ENCODE measurements at places on chromosomes 3 and 15. TPM values are rescaled to one million over a fixed set of nuclear protein-coding genes. Genes with fewer than 3 reads are reported as not detected.

The ZNF502 gene
- 6.7 TPM for total RNA-seq

The SLC24A5 gene
- total RNA-seq: not detected

The PLCH1 gene
- 10.7 TPM for total RNA-seq

The BLOC1S6 gene
- total RNA-seq: 85.1 TPM

The ARL8B gene
- 75.9 TPM for total RNA-seq

The LAMB2 gene
- 573 TPM for total RNA-seq

- H3K36me3 ChIP-seq: no peaks in the 10 kb centered on the region
- H3K4me3 ChIP-seq: no peak overlapping the region
- no peaks in the 10 kb centered on the region for H3K4me1 ChIP-seq
These were observed 43.7 kb downstream of the ATP8B4 start for GRCh38 chr15:50075319-50075718.

GRCh38 chr15:35616498-35617271, 70.7 kb upstream of the DPH6 start:
- H3K27me3 ChIP-seq: no peaks in the 10 kb centered on the region
- H3K36me3 ChIP-seq: no peaks in the 10 kb centered on the region
- H3K27ac ChIP-seq: no peak overlapping the region
- H3K4me3 ChIP-seq: no peak overlapping the region

- DNase-seq: no peak
- H3K4me1 ChIP-seq: no peaks in the 10 kb centered on the region
- no peak overlapping the region for H3K27ac ChIP-seq
- H3K4me3 ChIP-seq: no peak overlapping the region
These were observed 192.5 kb upstream of the CGNL1 start for GRCh38 chr15:57183614-57184344.

- H3K36me3 ChIP-seq: no peaks in the 10 kb centered on the region
- H3K27ac ChIP-seq: no peak overlapping the region
- H3K4me1 ChIP-seq: no peaks in the 10 kb centered on the region
- H3K4me3 ChIP-seq: no peak overlapping the region
These were observed 5.6 kb upstream of the SLC33A1 start for GRCh38 chr3:155859859-155860258.

DNA sequence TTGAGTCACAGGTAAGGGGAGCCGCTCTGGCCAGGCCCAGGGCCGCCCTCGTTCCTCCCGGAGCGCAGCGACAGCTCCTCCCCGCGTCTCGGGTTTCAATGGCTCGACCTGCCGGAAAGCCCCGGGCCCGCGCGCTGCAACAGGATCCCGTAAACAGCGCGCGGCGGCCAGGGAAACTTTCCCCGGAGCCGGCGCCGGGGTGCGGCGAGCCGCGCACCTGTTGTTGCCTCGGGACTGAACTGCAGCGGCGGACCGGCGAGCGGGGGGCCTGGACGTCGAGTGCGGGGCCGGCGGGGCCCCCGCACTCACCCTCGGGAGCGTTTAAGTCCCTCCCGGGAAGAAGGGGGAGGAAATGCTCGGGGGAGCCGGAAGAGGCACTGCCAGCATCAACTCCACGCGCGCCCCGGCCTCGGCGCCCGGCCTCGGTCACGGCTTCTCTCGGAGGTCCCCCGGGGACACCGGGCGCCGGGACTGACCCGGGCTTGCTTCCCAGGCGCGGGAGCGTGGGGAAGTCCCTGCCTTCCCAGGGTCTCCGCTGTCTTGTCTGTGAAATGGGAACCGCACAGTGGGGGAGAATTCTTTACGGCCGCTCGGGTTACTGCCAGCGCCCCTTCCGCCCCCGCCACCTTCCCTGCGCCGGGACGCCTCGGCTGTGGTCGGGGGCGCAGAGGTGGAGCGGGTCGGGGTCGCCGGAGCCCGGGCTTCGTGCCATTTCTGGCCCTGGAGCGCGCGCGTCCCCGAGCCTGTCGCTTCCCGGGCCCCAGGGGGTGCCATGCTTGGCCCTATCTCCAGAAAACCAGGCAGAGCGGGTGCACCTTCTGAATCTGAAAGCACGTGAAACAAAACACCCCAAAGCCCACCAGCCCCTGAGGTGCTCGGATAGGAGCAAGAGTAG, 7.5 kb upstream of the PGPEP1L start:
- H3K4me1 ChIP-seq: peaks cover 14% of the 10 kb centered on the region
- no peaks in the 10 kb centered on the region for H3K27me3 ChIP-seq
- H3K36me3 ChIP-seq: no peaks in the 10 kb centered on the region
- DNase-seq: peak; percentile 85

GRCh38 chr15:81113204-81113657, 20.8 kb upstream of the CFAP161 start:
- no peak overlapping the region for H3K4me3 ChIP-seq
- no peaks in the 10 kb centered on the region for H3K36me3 ChIP-seq
- H3K27ac ChIP-seq: no peak overlapping the region
- peaks cover 2% of the 10 kb centered on the region for H3K27me3 ChIP-seq
- no peak for DNase-seq

DNA sequence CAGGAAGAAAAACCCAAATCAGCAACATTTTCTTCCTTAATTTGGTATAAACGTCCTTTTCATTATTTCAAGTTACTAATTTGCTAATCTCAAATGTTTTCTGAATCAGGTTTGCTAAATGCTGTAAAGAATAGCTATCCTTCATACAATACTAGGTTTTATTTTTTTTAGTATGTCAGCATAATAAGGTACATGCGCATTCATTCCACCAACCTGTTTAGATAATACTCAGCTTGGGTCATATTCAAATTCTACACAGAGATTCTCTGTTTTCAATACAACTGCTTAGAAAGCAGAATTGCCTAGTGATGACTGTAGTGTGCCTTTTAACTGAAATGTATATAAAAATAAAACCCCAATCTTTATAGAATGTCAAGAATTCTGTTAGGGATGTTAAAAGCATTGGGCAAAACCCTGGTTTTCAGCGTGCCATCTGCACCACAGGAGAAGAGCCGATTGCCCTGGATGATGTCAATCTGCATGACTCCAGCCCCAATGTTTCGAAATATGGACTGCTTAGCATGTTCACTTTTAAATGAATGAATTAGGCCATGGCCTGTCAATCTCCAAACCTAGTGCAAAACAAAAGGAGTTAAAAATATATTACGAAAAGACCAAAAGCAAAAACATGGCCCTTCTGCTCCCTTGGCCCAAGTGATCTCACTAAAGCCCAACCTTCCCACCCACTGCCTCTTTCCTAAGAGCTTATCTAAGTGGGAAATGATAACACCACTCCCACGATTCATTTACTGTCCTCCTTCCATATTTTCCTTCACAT, 107.4 kb downstream of the GLDN start:
- H3K4me3 ChIP-seq: no peak overlapping the region
- no peaks in the 10 kb centered on the region for H3K4me1 ChIP-seq
- H3K27me3 ChIP-seq: no peaks in the 10 kb centered on the region
- H3K27ac ChIP-seq: no peak overlapping the region
- no peak for DNase-seq
- peaks cover 12% of the 10 kb centered on the region for H3K36me3 ChIP-seq

- no peak overlapping the region for H3K4me3 ChIP-seq
- no peak overlapping the region for H3K27ac ChIP-seq
- H3K36me3 ChIP-seq: no peaks in the 10 kb centered on the region
- H3K4me1 ChIP-seq: peaks cover 31% of the 10 kb centered on the region
- DNase-seq: no peak
These were observed 289.3 kb downstream of the EPHB1 start for GRCh38 chr3:135084405-135084804.

DNA sequence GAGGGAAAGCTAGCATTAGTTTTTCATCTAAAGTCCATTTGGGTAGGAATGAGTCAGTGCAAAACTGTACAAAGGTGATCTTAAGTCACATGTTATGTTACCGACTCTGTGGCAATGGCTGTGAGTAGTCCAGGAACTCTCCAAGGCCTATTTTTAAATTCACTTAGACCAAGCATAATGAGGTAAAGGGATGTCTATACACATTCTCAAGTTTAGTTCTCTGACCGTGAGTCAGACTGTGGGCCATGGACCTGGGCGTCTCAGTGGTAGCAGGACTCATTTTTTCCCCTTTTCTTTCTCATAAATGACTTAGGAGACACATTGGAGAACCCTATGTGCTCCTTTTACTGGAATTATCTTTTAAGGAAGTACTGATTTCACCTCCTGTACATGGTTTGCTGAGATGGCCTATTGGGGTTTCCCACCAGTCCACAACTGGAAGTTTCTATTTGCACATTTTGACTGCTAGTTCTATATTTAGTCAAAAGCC, 488.7 kb upstream of the TPRG1 start:
- H3K4me1 ChIP-seq: no peaks in the 10 kb centered on the region
- no peaks in the 10 kb centered on the region for H3K36me3 ChIP-seq
- H3K27ac ChIP-seq: no peak overlapping the region
- no peak for DNase-seq

DNA sequence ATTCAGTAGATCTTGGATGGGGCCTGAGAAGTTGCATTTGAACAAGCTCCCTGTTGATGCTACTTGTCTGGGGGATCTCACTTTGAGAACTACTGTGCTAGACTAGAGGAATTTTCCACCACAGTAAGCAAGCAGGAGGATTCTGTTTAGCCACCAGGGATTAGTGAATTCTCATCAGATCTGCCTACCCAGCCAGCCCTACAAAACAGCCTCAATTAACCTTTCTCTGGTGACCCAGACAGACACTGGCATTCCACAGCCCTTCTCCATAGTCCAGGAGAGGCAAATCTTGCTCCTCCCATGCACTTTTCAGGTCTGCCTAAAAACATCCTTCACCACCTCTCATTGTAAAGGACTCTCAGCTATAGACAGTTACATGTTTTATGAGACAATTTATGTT, 16.7 kb upstream of the MYH15 start:
- no peak for DNase-seq
- no peaks in the 10 kb centered on the region for H3K27me3 ChIP-seq
- H3K4me3 ChIP-seq: no peak overlapping the region
- H3K36me3 ChIP-seq: no peaks in the 10 kb centered on the region
- H3K4me1 ChIP-seq: no peaks in the 10 kb centered on the region

GRCh38 chr3:195302431-195302830, 31.5 kb upstream of the XXYLT1 start:
- H3K27me3 ChIP-seq: no peaks in the 10 kb centered on the region
- no peak overlapping the region for H3K4me3 ChIP-seq
- H3K36me3 ChIP-seq: peaks cover 4% of the 10 kb centered on the region
- no peak for DNase-seq
- no peaks in the 10 kb centered on the region for H3K4me1 ChIP-seq

GRCh38 chr3:192171213-192171612, 556.1 kb downstream of the FGF12 start:
- H3K27me3 ChIP-seq: no peaks in the 10 kb centered on the region
- no peaks in the 10 kb centered on the region for H3K4me1 ChIP-seq
- no peak overlapping the region for H3K4me3 ChIP-seq
- H3K27ac ChIP-seq: no peak overlapping the region
- H3K36me3 ChIP-seq: no peaks in the 10 kb centered on the region

DNA sequence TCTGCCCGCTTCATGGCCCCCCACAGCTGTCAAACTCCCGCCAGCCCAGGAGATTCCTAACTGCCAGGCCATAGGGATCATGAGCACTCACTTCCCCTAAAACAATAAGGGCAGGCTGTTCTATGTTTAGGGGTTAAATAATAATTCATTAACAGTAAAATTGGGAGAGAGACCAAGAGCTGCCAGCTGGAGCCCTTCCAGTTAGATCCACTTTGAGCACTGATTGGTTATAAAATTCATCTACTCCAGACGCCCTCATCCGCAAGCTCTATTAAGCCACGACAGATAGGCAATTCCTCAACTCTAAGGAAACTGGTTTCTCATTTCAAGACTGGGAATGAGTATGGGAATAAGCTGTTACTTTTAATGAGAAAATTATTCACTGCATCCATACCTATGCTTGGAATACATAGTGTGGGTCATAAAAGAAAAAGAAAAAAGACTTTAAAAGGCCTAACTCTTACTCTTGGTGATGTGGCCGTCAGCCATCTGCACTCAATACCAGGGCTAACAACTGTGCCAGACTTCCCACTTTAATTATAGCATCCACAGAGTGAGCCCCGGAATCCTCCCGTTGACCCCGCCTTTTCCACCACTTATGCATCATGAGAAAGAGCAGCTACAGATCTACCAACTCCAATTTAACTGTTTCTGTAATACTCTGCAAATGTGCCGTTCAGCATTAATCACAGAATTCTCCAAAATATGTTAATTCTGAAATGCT, 44.5 kb downstream of the IL17RD start:
- no peaks in the 10 kb centered on the region for H3K36me3 ChIP-seq
- no peaks in the 10 kb centered on the region for H3K27me3 ChIP-seq
- no peak for DNase-seq
- no peak overlapping the region for H3K4me3 ChIP-seq
- no peak overlapping the region for H3K27ac ChIP-seq

- no peak for DNase-seq
- no peaks in the 10 kb centered on the region for H3K36me3 ChIP-seq
- H3K4me1 ChIP-seq: peaks cover 20% of the 10 kb centered on the region
- H3K27me3 ChIP-seq: no peaks in the 10 kb centered on the region
These were observed 68.5 kb downstream of the ITPR1 start for GRCh38 chr3:4561661-4562060.

- no peak overlapping the region for H3K4me3 ChIP-seq
- DNase-seq: no peak
- no peak overlapping the region for H3K27ac ChIP-seq
- no peaks in the 10 kb centered on the region for H3K4me1 ChIP-seq
These were observed 111.6 kb downstream of the KBTBD8 start for GRCh38 chr3:67109651-67110204.

GRCh38 chr15:70765504-70766281, 2.3 kb upstream of the UACA start:
- peak overlapping the region; percentile 47 for H3K27ac ChIP-seq
- no peaks in the 10 kb centered on the region for H3K27me3 ChIP-seq
- H3K4me3 ChIP-seq: no peak overlapping the region

DNA sequence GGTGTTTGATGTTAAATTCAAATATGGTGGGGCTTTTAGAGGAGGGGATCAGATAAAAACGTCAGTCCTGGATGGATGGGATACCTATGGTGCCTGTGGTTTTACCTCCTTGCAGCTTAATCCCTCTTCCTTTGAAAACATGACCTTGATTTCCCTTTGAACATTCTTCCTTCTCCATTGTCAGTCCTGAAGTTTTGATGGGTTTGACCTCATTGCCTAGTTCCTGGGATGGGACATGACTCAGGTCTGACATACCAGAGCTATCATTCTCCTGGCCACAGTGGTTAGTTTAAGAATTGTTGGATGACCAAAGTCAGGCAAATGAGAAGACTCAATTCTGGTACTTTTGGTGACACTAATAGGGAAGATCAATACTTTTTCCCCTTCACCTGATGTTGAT, 87.2 kb downstream of the PRICKLE2 start:
- no peak overlapping the region for H3K4me3 ChIP-seq
- H3K36me3 ChIP-seq: no peaks in the 10 kb centered on the region
- H3K4me1 ChIP-seq: peaks cover 9% of the 10 kb centered on the region
- H3K27ac ChIP-seq: no peak overlapping the region
